Smooth muscle cell of the brain vasculature (primary cell): ENCODE measurements at places on chromosomes 1 and 21.
A peak's percentile ranks its signal among the peaks of the same experiment; 100 is the strongest.

DNA sequence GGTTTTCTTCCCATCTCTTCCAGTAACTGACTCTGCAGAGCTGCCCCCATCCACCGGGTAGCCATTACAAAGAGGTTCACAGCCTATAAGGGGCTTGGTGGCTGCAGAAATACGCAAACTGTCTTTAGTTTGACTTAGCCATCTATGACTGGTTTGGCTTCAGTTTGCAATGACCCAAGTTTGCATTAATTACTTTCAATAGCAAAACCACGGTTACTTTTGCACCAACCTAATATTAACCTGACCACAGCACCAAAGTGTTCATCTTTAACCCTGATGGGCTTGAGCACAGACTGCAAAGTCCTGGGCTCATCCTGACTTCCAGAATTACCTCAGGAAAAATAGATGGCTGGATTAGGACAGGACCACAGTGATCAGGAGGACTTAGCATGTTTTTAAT, 2.2 kb upstream of the HAO2 start:
- DNase-seq: no peak

DNA sequence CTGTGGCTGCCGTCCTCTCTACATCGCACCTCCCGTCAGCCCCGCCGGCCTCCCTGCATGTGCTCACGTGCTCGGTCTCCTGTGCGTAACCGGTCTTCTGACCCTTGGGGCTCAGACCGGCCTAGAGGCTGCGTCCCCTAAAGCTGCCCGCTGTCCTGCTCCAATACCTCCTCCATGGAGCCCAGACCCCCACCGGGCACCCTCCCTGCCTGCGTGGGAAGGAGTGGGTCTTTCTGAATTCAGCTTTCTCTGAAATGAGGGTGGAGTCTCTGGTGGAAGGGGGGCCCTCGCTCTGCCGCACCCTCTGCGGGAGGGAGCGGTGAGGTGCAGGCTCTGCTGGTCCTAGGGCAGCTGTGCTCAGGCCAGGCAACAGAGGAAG, 18.7 kb upstream of the POFUT2 start:
- no peak for DNase-seq

DNA sequence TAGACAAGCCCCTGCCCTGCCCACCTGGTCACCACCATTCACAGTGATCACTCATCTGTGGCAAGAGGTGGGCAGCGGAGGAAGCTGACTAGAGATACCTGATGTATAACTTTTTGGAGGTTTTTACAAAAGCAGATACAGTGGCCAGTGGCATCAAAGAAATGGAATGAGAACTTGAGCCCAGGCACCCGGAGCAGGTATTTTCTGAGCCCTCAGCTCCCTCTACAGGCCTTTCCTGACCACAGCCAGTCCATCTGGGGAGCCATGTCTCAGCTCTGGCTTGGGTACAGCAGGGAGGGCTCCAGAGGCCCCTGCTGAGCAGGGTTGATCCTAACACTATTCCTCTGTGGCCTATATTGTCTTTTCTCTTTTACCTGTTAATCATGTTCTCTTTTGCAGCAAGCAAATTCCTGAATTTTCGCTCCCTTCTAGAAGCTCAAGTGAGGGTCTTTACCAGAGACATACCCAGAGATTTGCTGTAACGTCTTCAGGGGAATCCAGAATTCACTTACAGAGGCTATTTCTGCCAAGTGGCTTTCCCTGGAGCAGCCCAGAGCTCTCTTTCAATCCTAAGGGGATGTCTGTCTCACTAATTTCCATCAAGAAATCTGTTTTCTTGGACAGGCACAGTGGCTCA, 27.3 kb downstream of the GPR157 start:
- DNase-seq: peak; percentile 29

GRCh38 chr1:181347495-181348390, 135.6 kb upstream of the CACNA1E start:
- no peak for DNase-seq

DNA sequence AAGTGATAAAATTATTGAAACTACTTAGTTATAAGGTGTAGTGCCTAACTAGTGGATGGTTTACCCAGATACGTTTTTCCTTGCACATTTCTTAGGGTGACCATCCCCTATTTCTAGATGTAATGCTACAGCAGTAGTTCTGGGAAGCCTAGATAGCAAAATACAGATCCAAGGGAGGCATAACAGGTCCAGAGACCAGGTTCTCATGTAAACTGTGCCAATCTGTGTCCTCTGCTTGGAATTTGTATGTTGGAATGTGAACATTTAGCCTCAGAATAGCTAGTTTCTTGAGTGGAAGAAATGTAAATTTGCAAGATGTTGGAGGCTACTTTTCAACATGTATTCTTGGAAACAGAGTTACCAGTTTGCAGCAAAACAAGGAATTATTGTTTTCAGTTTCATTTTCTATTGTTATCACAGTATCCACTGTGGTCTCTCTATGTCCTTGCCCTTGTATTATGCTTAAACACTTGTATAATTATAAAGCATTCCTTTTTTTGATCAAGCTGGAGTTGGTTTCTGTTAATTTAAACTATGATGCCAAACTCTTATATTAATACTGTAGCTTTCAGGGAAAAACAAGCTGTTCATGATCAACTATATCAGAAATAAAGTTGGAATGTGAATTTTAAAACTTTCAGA, 102.0 kb upstream of the BRINP3 start:
- no peak for DNase-seq

GRCh38 chr1:62809788-62810187, 25.9 kb downstream of the ATG4C start:
- DNase-seq: no peak

DNA sequence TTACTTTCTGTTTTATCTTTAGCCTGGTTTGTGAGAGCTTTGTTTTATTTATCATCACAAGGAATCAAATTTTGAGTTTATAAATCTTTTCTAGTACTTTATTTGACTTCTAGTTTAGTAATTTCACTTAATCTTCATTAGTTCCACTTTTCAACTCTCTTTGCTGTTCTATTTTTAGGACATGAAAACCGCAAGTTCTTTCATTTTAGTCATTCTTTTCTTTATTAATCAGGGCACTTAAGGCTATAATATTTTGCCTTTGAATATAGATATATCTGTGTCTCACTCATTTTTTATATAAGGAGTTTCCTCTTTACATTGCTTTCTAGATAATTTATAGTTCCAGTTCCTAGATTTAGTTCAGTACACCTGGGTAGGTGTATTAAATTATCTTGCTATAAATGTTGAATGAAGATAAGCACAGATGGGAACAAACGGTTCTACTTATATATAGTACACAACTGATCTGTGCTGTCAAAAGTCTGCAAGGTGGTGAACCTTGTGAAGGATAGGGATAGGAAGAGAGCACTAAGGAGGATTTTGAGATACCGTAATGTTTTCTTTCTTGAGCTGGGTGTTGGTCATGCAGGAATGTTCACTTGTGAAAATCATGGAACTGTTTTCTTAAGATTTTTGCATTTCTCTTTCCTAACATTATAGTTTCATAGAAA, 402.3 kb downstream of the RYR2 start:
- no peak for DNase-seq
